ENCODE measurements at places on chromosomes 2 and 18. TPM values are rescaled to one million over a fixed set of nuclear protein-coding genes. Genes with fewer than 3 reads are reported as not detected.

DNA sequence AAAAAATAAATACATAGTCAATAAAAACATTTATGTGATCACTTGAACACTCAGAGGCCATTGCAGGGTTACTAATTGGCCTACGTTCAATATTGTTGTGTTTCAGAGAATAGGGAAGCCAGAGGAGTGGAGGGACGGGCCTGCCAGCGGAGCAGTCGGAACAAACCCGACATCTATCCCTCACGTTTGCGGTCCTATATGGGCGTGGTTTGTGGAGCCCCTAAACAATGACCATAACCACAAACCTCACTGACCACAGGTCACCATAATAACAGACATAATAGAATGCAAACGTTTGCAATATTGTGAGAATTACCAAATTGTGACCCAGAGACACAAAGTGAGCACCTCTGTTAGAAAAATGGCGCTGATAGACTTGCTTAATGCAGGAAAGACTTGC lies 19.5 kb upstream of the ZNF516 start:
- peaks cover 7% of the 10 kb centered on the region for H3K27me3 ChIP-seq
- H3K4me3 ChIP-seq, result no peak overlapping the region
- H3K27ac ChIP-seq, result no peak overlapping the region
- H3K36me3 ChIP-seq, result no peaks in the 10 kb centered on the region
- DNase-seq, result no peak

DNA sequence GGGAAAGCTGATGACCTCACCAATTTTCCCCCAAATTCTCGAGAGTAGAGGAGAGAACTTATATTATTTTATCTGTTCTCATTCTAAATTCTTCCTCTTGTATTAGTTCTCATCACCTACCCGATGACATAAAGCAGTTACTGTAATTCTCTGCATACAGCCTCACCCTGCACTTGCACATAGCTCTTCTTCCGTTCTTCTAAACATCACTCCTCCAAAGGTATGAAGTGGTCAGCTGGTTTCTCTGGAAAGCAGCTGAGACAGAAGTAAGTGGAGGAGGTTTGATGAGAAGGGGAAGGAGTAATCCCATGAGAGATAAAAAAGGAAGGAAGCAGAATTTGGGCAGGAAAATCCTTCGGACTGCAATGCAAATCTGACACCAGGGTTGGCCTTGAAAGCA lies 39.0 kb downstream of the FBXO48 start:
- H3K27ac ChIP-seq, result no peak overlapping the region
- no peak for DNase-seq
- H3K36me3 ChIP-seq, result no peaks in the 10 kb centered on the region

GRCh38 chr2:2665834-2666133 lies 334.7 kb upstream of the MYT1L start:
- H3K4me3 ChIP-seq, result no peak overlapping the region
- no peak overlapping the region for H3K27ac ChIP-seq
- peaks cover 26% of the 10 kb centered on the region for H3K4me1 ChIP-seq
- H3K27me3 ChIP-seq, result no peaks in the 10 kb centered on the region
- no peaks in the 10 kb centered on the region for H3K36me3 ChIP-seq
- no peak for DNase-seq

The FOXI3 gene
- total RNA-seq, result 0.10 TPM

The LIMS3 gene
- total RNA-seq, result 6.9 TPM

GRCh38 chr18:1103537-1103936 lies 198.9 kb downstream of the ADCYAP1 start:
- no peak overlapping the region for H3K4me3 ChIP-seq
- no peaks in the 10 kb centered on the region for H3K27me3 ChIP-seq
- no peak overlapping the region for H3K27ac ChIP-seq
- no peaks in the 10 kb centered on the region for H3K36me3 ChIP-seq
- peak; percentile 37 for DNase-seq

DNA sequence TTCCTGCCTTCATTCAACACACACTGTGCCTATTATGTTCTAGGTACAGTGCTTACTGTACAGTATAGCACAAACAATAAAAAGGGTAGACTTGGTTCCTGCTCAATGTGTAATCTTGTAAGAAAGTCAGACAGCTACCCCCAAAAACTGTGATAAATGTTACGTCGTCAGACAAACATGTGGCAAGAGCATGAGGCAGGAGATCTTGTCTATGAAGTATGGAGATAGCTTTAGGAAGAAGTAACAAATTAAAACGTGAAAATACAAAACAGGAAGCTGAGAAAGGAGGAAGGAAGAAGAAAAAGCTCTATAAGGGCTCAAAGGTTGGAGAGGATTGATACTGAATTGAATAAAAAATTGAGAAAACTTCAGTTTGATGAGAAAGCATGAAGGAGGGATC lies 276.2 kb upstream of the HNRNPA3 start:
- no peaks in the 10 kb centered on the region for H3K36me3 ChIP-seq
- no peak overlapping the region for H3K27ac ChIP-seq
- no peaks in the 10 kb centered on the region for H3K4me1 ChIP-seq
- no peaks in the 10 kb centered on the region for H3K27me3 ChIP-seq
- H3K4me3 ChIP-seq, result no peak overlapping the region
- no peak for DNase-seq

The FAM110C gene
- 6.2 TPM for total RNA-seq

The PPP1R1C gene
- total RNA-seq, result 27.3 TPM

The SCG2 gene
- 39.1 TPM for total RNA-seq

The ACMSD gene
- not detected for total RNA-seq

DNA sequence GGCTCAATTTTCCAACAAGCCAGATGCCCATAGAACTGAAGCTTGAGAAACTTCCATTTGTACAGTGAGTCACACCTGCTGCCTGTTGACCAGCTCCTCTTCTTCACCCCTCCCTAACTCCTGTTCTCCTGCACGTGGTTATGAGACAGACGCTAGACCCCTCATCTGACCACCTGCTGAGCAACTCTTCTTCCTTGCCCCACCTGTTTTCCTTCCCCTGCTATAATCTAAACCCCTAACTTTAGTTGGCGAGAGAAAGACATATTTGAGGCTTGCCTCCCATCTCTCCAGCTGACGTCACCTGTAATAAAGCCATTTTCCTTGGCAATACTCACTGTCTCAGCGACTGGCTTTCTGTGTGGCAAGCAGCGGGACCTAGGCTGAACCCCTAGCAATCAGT lies 22.3 kb upstream of the ITM2C start:
- H3K27ac ChIP-seq, result no peak overlapping the region
- H3K4me1 ChIP-seq, result no peaks in the 10 kb centered on the region
- H3K4me3 ChIP-seq, result no peak overlapping the region
- no peaks in the 10 kb centered on the region for H3K36me3 ChIP-seq
- no peak for DNase-seq

DNA sequence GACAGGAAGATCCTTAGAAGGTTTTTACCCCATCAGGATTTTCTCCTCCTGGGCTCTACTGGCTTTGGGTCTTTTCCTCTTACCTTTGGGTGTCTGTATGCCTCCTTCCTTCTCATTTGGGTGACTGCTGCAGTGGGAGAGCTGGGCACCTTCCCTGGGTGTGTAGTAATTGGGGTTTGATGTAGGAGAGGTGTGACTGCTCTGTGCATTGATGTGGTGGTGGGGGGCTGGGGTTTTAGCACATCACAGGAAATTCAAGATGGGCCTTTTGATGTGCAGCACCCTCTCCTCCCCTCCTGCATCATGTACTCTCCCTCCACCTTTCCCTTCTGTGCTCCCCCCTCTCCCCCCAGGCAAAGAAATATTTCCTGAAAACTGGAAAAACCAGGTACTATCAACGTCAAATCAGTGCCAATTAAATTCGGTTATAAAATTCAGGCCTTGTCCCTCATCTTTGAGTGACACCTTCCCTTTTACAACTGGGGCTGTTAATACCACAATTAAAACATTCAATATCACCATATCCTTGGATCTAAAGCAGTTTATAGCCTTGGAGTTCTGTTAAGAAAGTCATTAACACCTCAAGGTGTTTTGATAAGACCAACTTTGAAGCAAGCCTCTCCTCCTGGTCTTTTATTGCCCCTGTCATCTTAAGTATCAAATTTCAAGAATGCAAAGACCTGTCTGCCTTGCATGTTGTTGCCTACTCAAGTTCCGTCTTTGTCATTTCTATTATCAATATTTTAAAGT lies 23.3 kb downstream of the EDAR start:
- H3K27me3 ChIP-seq, result no peaks in the 10 kb centered on the region
- no peak for DNase-seq
- no peak overlapping the region for H3K27ac ChIP-seq
- no peaks in the 10 kb centered on the region for H3K36me3 ChIP-seq
- no peak overlapping the region for H3K4me3 ChIP-seq

GRCh38 chr2:38073211-38074057 lies 2.5 kb downstream of the CYP1B1 start:
- no peaks in the 10 kb centered on the region for H3K36me3 ChIP-seq
- H3K4me1 ChIP-seq, result peaks cover 42% of the 10 kb centered on the region
- peak; percentile 38 for DNase-seq
- peak overlapping the region; percentile 88 for H3K27ac ChIP-seq
- H3K27me3 ChIP-seq, result peaks cover 54% of the 10 kb centered on the region
- peak overlapping the region; percentile 59 for H3K4me3 ChIP-seq

Data from spinal cord (tissue), 10 donors.